ENCODE measurements at places on chromosomes 3 and 15. TPM values are rescaled to one million over a fixed set of nuclear protein-coding genes. Genes with fewer than 3 reads are reported as not detected.

ARPC4 gene
- total RNA-seq, result 266 TPM

C3orf49 gene
- total RNA-seq, result not detected

XCR1 gene
- total RNA-seq, result not detected

CEMIP gene
- total RNA-seq, result 0.27 TPM

KCNAB1 gene
- total RNA-seq, result 0.63 TPM

IGSF10 gene
- total RNA-seq, result 0.19 TPM

ILDR1 gene
- not detected for total RNA-seq

All from endothelial cell of coronary artery (primary cell).